ENCODE measurements at places on chromosomes 3 and 15.

DNA sequence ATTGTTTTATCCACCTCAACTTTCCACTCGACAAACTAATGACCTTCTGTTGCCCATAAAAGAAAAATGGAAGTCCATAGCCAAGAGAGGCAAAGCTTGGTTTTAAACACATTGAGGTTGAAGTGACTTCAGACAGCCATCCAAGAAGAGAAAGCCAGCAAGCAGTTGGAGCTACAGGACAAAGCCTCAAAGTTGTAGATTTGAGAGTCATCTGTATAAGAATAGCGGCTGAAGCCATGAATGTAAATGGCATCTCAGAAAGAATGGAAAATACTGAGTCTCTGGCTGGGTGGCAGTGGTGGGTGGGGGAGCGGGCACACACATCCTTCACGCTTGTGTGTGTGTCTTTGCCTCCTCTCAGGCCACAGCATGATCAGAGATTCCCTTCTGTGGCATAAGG is 124.1 kb upstream of the CHRM5 start:
- no peak for DNase-seq

GRCh38 chr3:8891303-8891702 is 72.0 kb downstream of the RAD18 start:
- no peak for DNase-seq

- no peak for DNase-seq
Observed at GRCh38 chr3:4818164-4818563, 161.1 kb upstream of the BHLHE40 start.

GRCh38 chr15:97881346-97881965 is 79.0 kb upstream of the ARRDC4 start:
- DNase-seq = no peak

DNA sequence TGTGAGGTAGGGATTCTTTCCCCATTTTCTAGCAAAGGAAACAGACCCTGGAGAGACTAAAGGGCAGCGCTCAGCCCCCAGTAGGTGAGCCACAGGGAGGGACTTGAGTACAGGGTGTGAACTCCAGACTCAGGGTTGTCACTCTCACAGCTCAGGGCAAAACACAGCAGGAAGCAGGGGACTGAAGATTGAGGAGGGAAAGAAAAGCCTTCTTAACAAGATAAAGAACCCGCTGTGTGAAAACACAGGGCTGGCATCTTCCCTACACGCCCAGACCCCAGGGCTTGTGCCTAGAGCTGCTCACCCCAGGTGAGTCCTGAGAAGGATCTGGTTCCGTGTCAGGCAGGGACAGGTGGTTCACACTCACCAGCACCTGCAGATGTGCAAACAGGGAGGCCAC is 59.6 kb downstream of the ABTB1 start:
- DNase-seq = no peak

GRCh38 chr3:59937201-59937600 is 887.4 kb upstream of the CFAP20DC start:
- DNase-seq = no peak

GRCh38 chr15:73078722-73079121 is 26.5 kb downstream of the NEO1 start:
- DNase-seq = no peak

DNA sequence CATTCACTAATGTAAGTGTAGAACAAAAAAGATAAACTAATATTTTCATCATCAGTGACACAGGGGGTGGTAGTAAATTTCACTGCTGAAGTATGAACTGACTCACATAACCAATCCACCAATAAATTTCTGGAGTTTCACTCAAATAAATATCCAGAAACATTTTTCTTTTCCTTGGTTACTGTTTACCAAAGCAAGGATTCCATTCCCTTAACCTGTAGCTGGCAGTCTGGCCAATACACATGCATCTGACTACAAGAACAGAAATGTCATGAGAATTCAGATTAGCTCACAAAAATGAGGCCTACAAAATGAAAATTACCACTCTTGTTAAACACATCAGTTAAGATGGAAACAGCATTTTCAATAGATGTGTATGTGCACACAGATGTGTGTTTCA is 80.3 kb downstream of the STAG1 start:
- DNase-seq = no peak

GRCh38 chr15:56806148-56806536 is 72.8 kb upstream of the ZNF280D start:
- no peak for DNase-seq

- no peak for DNase-seq
Observed at GRCh38 chr3:143200001-143200924, 80.7 kb downstream of the CHST2 start.

DNA sequence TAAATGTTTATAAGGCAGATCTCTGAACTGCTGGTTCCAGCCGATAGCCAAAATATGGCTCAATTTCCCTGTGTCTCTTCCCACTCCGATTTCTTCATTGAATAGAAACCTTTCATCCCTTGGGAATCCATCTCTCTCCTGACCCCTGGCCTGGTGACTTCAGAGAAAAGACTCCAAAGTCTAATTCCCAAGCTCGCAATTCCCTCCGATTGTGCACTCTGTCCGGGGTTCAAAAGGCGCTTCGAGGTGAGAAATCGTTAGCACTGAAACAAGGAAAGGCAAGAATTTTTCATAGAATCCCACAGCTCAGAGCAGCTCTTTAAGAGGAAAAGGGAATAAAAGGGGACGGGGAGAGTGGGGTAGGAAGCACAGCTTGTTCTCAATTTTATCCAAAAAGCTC is 18.4 kb upstream of the RAD18 start:
- DNase-seq = no peak

DNA sequence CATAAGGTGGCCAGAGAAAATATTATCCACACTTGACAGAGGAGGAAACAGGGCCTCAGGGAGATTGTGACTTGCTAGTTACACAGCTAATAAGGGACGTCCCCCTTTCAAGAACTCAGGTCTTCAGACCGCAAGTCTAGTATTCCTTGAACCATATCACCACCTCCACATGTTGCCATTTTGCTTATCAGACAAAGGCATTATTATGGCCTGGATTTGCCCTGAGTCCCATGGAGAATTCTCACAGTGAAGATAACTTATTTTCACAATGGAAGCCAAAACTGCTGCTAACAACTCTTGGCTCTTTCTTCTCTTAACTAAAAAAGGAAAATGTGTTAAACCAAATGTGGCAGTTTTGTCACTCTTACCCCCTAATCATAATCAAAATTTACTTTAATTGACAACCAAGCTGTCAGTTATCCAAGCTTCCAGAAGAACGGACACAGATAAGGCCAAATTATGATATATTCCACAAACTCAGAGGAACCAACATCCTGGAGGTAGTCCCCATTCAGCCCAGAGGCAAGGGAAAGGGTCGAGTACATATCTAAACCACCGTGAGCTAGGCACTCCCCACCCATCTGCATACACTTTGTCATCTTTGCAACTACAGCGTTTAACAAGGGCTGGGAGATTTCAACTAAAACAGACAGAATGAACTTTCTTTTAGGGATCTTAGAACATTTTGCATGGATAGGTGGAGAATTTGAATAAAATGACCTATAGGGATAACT is 63.6 kb upstream of the THBS1 start:
- DNase-seq = no peak

DNA sequence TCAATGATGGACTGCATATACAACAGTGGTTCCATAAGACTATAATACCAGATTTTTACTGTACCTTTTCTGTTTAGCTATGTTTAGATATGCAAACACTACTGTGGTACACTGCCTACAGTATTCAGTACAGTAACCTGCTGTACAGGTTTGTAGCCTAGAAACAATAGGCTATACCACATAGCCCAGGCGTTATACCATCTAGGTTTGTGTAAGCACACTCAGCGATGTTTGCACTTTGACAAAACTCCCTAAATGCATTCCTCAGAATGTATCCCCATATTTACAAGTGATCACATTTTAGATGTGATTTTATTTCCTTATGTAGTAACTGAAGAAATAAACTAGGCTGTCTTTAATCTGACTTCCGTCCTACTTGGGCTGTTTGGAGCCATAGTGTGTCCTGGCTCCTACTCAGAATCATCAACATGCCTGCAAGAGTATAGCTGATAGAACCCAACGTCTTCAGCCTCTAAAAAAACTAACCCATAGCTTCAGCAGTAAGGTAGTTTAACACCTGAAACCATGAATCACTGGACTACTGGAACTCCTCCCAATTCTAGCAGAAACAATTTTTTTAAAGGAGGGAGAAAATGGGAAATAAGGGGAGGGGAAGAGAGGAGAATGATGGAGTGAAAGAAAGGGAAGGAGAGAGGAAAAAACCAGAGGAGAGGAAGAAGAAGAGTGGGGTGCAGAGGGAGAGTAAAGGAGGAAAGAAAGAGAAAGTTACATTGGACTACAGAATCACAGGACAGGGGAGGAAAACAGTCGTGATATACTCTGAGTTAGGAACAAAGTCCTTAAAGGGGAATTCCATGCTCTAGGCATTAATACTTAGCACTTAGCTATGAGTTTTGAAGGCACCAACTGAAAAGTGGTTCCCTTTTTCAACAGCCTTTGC is 67.7 kb upstream of the PLXND1 start:
- DNase-seq = no peak

DNA sequence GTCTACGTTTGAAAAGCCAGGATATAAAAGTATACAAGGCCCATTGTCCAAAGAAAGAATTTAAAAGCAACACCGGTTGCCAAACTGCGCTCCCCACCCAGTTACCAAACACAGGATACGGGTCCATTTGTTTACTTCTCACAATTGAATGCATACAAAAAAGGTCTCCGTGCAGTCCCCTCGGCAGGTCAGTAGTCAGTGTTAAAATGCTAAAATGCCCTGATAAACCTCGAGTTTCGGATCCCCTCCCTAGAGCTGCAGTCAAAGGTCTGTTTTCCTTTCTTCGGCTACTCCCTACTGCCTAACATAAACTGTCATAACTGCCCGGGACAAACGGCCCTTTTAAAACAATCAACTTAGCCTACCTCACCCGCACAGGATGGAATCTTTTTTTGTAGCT is 534.6 kb downstream of the FOXP1 start:
- no peak for DNase-seq

- DNase-seq = no peak
Observed at GRCh38 chr3:41330465-41330864, 131.2 kb downstream of the CTNNB1 start.

- DNase-seq = no peak
Observed at GRCh38 chr15:58419803-58420524, 11.8 kb upstream of the LIPC start.

GRCh38 chr3:39343076-39343717 is 13.7 kb downstream of the CCR8 start:
- no peak for DNase-seq

DNA sequence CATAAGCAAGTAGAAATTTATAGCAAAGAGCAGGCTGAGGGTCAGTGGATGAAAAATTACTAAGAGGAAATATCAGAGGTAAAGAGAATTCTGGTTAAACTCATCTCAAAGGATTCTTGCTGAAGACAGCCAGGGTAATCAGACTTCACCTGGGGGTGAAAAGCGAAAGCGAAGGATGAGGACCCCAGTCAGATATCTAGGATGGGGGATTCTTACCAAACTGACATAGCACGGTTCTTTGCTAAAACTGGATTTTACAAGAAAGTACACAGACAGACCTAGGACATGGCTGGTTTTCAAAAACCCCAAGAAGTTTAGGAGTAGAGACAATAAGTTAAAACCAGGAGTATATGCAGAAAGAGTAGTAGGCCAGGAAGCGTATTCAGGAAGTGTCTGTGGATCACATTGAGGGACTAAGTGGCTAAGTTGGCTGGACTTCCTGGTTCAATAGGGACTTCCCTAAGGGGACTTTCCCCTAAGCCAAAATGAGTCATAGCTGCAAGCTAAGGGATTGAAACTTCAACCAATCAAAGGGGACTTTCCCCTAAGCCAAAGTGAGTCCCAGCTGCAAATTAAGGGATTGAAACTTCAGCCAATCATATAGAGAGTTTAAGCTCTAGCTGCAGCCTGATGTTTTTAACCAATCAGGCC is 2.4 kb upstream of the CFAP91 start:
- no peak for DNase-seq

- no peak for DNase-seq
Observed at GRCh38 chr3:189516039-189516438, 115.2 kb upstream of the TP63 start.

DNA sequence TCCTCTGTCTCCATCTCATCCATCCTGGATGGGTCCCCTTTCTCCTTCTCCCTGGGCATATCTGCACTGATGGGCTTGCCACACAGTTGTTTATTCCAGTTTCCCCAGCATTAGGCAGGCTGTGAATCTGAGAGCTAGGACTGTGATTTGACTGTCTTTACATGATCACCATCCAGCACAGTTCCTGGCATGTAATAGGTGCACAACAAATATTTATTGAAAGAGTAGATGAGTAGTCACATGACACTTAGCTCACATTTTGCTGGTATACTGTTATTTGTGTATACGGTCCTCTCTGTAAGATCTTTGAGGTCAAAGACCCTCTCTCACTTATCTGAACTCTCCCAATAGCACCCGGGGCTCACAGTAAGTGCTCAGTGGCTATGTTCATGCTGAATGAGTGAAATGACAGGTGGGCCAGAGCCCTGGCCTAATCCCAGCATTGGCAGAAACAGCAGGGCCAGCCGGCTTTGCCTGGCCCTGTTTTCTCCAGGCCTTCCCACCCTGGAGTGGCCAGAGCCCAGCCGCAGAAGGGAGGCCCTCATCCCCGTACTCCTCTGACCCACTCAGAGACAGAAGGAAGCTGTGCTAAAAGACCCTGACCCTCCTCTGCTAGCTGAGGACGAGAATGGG is 16.2 kb upstream of the BAHD1 start:
- no peak for DNase-seq

GRCh38 chr3:146466604-146467003 is 2.8 kb downstream of the PLSCR2 start:
- no peak for DNase-seq

DNA sequence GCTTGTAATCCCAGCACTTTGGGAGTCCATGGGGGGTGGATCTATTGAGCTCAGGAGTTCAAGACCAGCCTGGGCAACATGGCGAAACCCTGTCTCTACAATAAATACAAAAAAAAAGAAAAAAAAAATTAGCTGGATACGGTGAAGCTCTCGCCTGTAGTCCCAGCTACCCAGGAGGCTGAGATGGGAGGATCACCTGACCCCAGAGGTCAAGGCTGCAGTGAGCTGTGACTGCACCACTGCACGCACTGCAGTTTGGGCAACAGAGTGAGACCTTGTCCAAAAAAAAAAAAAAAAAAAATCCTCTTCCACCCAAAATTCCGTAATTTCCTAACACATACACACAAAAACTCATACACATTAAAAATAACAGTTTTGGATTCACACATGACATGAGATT is 2.2 kb downstream of the ANO10 start:
- DNase-seq = no peak

DNA sequence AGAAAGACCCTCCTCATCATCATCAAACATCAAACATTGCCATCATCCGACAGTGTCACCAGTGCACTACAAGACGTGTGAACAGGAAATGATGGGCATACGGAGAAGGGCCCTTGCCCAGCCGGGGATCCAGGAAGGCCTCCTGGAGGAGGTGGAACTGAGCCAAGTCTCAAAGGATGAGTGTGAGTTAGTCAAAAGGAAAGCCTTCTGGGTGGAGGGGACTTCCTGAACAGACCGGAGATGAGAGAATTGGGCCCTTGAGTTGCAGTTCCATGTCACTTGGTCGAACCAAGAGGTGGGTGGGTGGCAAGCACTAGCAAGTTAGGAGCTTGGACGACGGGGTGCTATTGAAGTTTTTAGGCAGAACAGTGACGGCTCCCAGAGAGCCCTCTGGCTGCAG is 8.5 kb downstream of the SEMA4B start:
- DNase-seq = no peak
